ENCODE measurements at places on chromosomes 2 and 18.
A peak's percentile ranks its signal among the peaks of the same experiment; 100 is the strongest.

- DNase-seq, result no peak
Observed at GRCh38 chr2:123530004-123530403, 495.1 kb upstream of the CNTNAP5 start.

DNA sequence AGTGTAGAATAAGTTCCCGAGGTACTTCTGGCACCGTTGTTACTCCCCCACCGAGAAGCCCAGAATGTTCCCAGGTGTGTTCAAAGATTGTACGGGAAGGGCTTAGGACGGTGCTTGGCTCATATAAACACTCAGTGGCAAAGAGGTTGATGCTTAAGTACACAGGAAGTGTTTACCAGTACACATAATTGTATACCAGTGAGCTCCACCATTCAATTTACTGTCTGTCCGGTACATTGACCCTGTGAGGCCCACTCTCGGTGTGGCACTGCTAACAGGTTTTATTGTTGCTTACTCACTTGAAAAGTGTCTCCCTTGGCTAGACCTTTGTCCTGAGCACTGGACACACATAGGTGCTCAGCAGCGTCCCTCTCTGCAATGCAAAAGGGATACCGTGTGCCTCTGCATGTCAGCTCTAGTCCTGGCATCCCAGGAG, 191.0 kb downstream of the NEDD4L start:
- DNase-seq, result no peak

- no peak for DNase-seq
Observed at GRCh38 chr2:172968061-172968469, 107.6 kb upstream of the MAP3K20 start.

DNA sequence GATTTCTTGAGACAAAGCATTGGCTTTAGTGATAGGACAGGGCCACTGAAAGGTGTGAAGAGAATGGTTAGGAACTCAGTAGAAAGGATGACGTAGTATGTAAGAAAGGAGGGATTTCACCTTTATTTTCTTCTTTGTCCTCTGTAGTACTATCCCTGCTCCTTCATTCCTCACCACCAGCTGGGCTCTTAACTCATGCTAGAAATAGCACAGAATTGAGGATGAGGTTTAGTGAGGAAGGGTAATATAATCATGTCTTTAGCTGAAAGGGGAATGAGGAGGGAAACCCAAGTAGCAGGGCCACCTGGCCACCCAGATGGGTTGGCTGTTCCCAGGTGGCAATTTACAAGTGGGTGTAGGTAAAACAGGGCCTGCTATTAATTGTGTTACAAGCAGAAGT, 15.2 kb downstream of the ACVR2A start:
- DNase-seq, result no peak

GRCh38 chr18:45274026-45274425, 341.2 kb upstream of the SLC14A2 start:
- DNase-seq, result no peak

DNA sequence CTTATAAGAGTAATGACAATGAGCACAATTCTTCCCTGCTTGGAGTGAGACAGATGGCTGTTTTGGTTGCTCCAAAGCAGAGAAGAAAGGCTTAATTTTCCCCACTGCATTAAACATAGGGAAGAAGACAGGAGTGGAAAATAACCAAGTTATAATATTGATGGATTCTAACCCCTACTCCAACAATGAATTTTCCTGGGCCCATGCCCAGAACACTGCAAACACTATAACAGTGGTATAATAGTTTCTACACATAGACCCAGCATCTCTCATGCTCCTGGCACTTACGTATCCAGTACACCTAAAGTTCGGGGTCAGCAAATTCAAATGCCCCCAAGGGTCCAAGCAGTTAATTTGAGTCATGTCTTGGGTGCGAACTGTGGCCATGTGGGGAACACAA, 613.4 kb downstream of the PLCL1 start:
- no peak for DNase-seq

GRCh38 chr2:171294608-171295007, 133.9 kb upstream of the TLK1 start:
- DNase-seq, result no peak

- DNase-seq, result no peak
Observed at GRCh38 chr2:61736953-61737352, 116.9 kb downstream of the FAM161A start.

DNA sequence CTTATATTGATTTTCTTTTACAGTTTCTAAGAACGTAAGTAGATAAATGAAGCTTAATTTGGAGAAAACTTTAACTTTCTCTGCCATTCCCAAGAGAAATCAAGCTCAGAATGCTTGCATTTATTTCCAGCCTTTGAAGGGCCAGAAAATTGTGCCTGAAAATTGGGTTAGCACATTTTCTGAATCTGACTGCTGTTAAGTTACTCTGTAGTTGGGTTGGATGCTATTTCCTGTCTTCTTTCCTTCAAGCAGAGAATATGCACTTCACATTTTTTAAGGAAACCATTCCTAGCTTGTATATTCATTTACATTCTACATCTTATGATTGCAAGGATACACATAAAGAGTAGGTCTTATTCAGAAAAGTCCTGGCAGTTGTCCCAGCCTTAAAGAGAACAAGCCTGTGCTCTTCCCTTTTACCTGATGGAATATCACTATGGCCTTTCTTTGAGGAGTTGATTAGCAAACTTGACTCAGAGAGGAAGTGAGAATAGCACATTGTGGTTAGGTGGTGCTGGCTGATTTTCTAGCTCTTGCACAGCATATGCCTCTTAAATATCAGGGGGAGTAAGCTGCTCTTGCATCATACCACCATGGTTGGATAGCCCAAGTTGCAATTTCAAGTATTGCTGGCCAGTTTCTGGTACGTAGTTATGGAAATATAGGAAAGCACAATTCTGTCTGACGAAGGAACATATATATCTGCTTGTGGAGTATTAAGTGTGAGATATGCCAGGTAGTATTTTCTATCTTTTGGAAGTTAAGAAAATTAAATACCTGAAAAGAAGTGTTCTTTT, 133.7 kb downstream of the COMMD1 start:
- no peak for DNase-seq

GRCh38 chr2:240889601-240890560, 6.1 kb downstream of the MAB21L4 start:
- DNase-seq, result no peak

- DNase-seq, result no peak
Observed at GRCh38 chr18:30748541-30748940, 294.0 kb downstream of the DSC3 start.

- no peak for DNase-seq
Observed at GRCh38 chr2:25894135-25894830, 16.0 kb upstream of the ASXL2 start.

- DNase-seq, result no peak
Observed at GRCh38 chr18:74351354-74351753, 35.7 kb downstream of the C18orf63 start.

- DNase-seq, result no peak
Observed at GRCh38 chr18:57797209-57797651, 5.9 kb downstream of the ATP8B1 start.

GRCh38 chr2:116809109-116809508, 1005.4 kb upstream of the DDX18 start:
- DNase-seq, result no peak

GRCh38 chr2:190136825-190137224, 74.3 kb upstream of the MSTN start:
- DNase-seq, result no peak

DNA sequence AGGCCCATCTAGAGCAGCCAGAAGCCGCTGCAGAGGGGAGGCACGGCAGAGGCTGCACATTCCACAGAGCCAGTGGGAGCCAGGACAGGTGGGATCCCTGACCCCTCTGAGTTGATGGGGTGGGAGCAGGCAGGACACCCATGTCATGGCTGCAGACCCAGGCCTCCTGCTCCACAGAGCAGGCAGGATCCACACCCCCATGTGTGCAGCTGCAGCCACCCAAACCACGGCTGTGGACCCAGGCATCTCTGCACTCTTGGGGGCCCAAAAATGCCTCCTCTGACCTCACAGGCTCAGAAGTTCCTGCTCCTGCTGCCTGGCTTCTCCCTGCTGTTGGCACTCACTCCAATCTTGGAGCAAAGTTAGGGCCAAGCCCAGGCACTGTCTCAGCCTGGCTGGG, 112.3 kb upstream of the TMEM18 start:
- no peak for DNase-seq

DNA sequence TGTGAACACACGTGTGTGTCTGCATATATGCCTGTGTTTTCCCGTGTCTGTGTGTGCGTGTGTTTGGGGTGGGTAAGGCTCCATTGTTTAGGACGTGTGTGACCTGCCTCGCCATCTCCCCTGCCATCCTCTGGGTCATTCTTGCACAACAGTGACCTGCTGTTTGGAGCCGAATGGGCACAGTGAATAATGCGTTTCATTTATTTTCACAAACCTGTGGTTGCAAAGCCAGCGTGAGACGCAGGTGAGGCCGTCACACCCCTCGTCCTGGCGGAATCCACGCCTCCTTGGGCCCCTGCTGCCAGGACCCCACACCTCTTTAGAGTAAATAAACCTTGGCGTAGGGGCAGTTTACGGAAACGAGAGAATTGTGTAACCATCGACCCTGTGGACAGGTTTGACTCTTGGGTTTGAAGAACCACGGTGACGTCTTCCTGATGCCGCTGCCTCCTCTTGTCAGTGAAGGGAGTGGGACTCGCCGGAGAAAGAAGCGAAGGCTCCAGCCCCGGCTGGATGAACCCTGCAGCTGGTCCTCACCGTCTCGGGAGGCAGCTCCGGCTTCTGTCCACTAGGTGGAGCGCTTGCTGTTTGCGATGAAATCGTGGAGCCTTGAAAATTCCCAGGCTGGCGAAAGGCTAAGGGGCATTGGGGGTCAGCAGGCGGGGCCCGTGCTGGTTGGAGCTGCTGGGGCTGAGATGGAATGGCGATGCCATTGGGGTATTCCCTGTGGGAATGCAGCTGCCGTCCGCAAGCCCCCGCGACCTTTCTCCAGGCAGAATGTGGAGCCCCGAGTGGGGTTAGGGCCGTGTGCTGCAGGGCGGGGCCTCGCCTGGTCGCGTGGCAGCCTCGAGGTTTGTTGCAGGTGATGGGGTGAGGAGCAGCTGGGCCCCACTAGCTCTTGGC, 81.1 kb downstream of the RTP5 start:
- DNase-seq, result no peak

- DNase-seq, result no peak
Observed at GRCh38 chr2:181776336-181776735, 96.0 kb upstream of the NEUROD1 start.

GRCh38 chr18:35167857-35168256, 73.0 kb upstream of the ZNF397 start:
- no peak for DNase-seq

GRCh38 chr18:36337679-36338402, 40.3 kb downstream of the FHOD3 start:
- DNase-seq, result no peak

DNA sequence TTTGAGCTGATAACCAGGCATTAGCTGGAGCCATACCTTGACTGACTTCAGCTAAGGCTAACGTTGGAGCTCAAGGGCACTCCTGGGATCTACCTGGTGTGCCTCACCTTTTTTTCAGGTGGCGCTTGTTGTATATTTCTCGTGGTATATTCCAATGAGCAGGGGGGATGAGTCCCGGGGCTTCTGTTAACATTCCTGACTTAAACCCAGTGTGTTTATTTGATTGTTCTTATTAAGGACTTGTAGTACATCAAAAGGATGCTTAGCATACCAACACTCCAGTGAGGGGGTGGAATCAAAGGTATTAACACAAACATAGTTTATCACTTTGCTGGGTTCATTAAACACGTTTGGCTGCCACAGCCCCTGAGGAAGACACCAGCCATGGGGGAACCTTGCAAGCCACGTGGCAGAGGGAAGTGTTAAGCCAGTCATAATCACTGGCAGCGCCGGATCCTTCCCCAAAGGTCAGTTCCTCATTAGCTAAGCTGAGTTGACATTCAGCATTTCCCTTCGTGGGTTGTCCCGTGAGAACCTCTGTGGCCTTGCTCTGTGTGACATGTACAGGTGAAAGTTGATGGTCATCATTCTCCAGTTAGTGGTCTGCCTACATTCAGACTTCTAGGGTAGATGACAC, 119.5 kb upstream of the MCFD2 start:
- peak; percentile 90 for DNase-seq

GRCh38 chr2:15363142-15363541, 198.0 kb downstream of the NBAS start:
- peak; percentile 45 for DNase-seq

DNA sequence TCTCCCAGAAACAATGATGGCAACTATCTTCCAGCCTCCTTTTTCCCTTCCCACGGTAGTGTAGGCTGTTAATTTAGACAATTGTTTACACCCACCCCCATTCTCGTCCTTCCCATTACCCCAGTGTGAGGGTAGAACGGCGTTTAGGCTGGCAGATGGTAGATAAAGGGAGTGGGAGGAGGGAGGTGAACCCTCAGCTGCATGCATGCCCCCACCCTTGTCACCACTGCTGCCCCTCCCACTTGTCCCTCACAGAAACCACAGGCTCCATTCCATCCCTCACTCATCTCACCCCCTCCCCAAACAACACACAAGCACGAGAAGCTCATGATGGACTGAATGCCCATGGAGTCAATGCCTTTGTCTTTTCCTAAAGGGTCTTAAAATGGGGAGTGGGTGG, 107.9 kb upstream of the PARD3B start:
- DNase-seq, result no peak

- no peak for DNase-seq
Observed at GRCh38 chr2:199973703-199974102, 18.3 kb downstream of the MAIP1 start.

DNA sequence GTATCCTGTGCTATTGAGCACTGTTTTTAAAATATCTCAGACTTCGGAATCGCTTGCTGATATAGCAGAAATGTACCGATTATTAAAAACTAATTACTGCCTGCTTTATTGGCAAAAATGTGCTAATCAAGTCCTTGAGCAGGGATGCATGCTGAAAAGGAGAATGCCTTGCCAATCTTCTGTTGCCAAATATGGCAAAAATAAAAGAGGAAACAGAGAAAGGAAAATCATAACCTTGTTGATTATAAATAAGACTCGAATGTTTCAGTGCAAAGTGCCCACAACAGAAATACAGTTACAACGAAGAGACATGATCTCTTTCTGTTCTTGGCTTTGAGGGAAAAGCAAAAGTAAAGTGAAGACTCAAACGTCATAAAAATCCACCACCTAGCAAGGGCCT, 248.5 kb downstream of the TMEM182 start:
- DNase-seq, result no peak

DNA sequence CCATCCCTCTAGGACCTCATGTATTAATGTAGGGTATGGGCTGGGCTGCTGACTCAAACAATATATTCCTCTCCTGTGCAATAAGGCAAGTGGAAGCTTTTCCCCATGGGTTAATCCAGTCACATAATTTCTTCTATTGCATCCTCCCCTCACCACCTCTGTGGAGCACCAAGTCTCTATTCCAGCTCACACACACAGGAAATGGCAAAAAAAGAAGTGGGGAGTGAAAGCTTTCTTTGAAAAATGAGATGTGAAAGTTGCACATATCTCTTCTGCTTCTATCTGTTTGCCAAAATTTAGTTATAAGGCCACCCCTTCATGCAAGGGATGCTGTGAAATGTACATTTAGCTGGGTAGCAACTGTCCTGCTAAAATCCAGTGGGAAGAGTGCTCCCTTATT, 121.3 kb downstream of the CDC42EP3 start:
- no peak for DNase-seq

GRCh38 chr18:37574113-37574512, 8.5 kb upstream of the CELF4 start:
- DNase-seq, result peak; percentile 59

All from retinal pigment epithelial cell (primary cell).